ENCODE measurements at places on chromosomes 12 and 14.
A peak's percentile ranks its signal among the peaks of the same experiment; 100 is the strongest.

DNA sequence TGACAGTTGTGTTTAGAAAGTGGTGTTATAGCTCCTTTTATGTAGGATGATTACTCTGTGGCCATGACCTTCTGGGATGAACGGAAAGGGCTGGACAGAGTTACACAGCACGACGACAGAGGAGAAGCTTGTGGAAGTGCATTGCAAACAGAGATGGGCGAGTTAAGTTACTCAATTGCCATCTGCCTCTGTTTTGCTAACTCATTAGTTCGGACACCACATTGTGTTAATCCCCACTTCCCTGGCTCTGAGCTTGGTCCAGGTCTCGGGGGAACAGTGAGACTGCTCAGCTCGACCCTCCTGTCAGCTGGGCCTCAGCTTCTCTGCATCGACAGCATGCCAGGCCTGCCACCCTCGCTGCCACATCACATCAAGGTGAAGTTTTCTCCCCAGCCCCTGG, 408.0 kb downstream of the ZFP36L1 start:
- no peak for DNase-seq

DNA sequence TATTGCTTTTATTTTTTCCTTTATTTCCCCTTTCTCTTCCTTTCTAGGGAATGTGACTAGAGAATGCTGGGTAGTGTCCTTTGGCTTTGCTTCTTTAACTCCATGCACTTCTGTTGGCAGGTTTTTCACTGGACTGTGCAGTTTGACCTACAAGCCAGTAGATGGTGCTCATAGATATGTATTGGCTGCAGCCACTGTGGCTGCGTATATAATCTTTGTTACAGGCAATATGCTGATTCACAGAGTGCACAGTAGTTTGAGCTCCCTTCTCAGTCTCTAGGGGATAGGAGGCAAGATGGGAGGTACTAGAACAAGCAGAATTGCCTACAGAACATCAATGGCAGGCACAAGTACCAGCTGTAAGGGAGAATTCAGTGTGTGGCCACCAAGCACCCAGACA, 503.5 kb downstream of the LRFN5 start:
- DNase-seq: peak; percentile 49

- DNase-seq: no peak
Measured at GRCh38 chr12:88307961-88308360, 165.9 kb downstream of the TMTC3 start.

- no peak for DNase-seq
Measured at GRCh38 chr14:100544506-100545141, 42.6 kb downstream of the BEGAIN start.

- no peak for DNase-seq
Measured at GRCh38 chr12:233615-233968, 19.6 kb upstream of the SLC6A12 start.

DNA sequence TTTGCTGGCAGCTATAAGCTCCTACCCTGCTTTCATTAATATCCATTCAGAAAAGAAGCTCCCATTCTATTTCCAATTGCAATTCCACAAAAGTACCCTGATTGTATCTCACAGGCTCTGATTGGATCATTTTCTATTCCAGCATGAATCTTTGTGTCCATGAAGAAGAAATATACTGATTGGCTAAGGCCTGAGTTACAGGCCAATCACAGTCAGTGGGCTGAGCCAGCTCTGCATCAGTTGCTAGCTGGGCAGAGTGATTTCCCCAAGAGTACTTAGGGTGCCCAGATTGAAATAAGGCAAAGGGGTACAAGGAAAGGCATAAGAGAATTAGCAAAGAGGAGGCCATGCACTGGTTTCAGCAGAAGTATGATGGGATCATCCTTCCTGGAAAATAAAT, 14.4 kb downstream of the ART4 start:
- peak; percentile 36 for DNase-seq

DNA sequence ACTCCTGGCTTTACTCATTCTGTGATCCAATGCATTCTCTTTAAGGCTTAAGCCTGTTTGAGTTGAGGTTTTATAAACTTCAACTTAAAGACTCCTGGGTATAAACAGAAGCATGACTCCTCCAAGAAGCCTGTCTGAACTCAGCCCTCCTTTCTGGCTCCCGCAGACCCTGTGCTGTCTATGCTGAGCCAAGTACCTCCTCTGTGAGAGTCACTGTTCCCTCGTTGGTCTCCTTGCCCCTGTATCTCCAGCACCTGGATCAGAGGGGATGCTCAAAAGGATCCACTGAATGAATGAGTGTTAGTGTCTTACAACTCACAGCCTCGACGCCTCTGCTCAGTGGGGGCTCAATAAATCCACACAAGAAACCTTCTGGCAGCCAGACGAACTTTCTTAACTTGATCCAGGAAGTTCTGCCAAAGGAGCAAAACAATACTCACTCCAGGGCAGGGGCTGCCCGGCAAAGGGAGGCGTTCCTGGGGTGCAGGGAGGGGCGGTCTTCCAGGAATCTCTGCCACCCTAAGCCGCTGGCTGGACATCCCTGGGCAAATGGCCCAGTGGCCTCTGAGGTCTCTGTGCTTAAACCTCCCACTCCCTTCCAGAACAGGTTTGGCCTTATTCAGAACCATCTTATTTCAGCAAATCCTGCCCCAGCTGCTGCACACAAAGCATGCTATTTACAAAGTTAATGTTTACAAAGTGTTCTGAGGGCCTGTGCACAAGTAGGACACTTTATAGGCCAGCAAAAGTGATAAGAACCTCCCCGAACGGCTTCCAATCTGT, 32.9 kb downstream of the MAP1LC3B2 start:
- peak; percentile 24 for DNase-seq

- DNase-seq: no peak
Measured at GRCh38 chr12:12495536-12495935, 67.1 kb downstream of the DUSP16 start.

GRCh38 chr14:61191733-61192132, 89.4 kb downstream of the TMEM30B start:
- no peak for DNase-seq

DNA sequence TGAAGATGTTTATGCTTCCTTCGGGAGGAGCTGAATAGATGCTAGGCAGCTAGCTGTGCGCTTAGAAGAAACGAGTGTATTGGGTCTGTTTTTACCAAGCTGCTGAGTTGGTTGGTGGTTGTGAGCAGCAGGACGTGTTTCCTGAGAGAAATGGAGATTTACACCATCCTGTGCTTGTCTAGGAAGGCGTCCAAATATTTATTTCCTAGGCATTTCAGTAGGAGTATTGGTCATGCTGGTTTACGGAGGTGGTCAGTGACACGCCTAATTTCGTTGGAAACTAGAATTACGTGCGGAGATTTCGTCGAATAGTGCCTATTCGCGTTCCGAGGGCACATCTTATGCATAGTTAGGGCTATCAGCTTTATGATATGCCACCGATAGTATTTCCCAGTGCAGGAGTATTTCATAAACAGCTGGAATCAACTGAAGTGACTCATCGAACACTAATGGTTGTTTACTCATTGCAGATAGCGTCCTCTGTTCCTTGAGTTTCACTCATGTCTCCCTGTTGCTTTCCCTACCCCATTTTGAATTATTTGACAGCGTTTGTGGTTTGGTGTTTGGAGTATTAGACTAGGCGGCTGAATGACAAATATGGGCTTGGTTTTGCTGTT, 780 bp downstream of the TBC1D15 start:
- peak; percentile 53 for DNase-seq

- no peak for DNase-seq
Measured at GRCh38 chr12:118830296-118830695, 151.0 kb upstream of the SRRM4 start.

GRCh38 chr12:98591209-98591608, 2.3 kb upstream of the SLC25A3 start:
- DNase-seq: no peak

- DNase-seq: no peak
Measured at GRCh38 chr14:33480071-33480886, 470.6 kb downstream of the EGLN3 start.

- peak; percentile 11 for DNase-seq
Measured at GRCh38 chr12:92412856-92413255, 267.2 kb upstream of the BTG1 start.

GRCh38 chr14:69346710-69347109, 51.4 kb downstream of the ERH start:
- DNase-seq: peak; percentile 71

GRCh38 chr12:120851444-120851843, 52.7 kb downstream of the SPPL3 start:
- DNase-seq: no peak

DNA sequence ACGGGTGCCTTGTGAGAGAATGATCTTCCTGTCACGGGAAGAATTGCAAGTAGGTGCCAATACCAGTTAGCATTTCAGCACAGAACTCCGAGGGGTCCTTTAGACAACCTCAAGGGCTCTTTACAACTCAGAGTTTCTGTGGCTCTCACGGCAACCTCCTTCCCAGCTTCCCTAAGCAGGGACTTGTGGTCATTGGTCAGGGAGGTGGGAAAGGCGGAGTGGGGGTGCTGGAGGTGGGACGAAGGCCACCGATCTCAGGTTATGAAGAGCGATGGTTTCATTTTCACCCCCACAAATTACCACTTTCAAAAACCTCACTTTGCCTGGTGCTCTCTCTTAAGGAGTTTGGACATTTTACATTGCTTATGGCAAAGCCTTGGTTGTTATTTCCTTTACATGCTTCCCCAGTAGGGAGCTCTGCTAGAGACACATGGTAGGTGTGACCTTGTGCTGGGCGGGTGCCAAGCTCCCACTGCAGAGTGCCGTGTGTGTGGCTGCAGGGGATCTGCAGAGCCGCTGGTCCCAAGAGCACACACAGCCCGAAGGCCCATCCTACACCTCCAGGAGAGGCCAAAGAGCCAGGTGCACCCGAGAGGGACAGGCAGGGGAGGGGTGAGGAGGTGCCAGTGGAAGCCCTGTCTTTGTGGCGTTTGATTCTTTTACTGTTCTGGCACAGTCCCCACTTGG, 21.4 kb downstream of the BCL2L14 start:
- no peak for DNase-seq

DNA sequence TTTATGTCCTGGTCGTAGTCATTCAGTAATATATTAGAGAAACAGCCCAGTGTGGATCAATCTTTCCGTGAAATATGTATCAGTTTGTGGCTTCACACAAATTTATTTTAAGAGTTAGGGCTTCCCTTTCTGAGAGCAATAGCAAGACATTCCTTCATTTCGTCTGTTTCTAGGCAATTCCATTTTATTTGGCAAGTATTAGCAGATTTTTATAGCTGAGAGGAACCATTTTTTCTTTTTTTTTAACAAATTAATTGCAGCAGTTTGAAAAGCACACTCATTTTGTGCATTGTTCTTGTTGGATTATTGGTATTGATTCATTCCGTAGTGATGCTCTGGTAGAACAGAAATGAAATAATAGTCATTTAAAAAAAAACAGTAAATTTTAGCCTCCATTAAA, 132.9 kb downstream of the SRGAP1 start:
- DNase-seq: no peak

- DNase-seq: no peak
Measured at GRCh38 chr14:68362846-68363245, 430.0 kb downstream of the ZFP36L1 start.

- DNase-seq: no peak
Measured at GRCh38 chr12:113396828-113397496, 6.7 kb downstream of the SDS start.

GRCh38 chr12:122860040-122860853, 25.0 kb downstream of the HIP1R start:
- peak; percentile 90 for DNase-seq

DNA sequence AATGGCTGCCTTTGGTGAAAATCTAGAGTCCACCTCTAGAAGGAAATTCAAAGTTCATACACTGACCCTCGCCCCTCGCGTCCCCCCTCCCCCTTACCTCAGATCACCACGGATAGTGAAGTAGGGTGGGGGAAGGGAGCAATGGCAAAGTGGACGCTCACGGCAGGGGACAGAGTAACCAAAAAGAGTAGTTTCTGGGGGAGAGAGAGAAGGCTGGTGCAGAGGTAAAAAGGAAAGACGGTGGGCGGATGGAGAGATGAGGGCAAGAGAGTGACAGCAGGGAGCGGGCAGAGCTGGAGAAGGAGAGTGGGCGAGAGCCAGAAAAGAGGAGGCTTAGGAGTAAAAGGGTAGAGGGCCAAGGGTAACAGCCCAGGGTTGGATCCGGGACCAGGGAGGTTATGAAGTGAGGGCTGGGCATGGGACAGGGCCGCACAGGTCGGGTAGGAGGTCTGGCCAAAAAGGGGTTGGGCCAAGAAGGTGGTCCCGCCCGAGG, 423 bp downstream of the ALDH6A1 start:
- DNase-seq: no peak

- no peak for DNase-seq
Measured at GRCh38 chr12:121114019-121114639, 18.5 kb upstream of the P2RX7 start.

GRCh38 chr14:77139540-77140358, 1.8 kb downstream of the ZDHHC22 start:
- DNase-seq: peak; percentile 71

- peak; percentile 89 for DNase-seq
Measured at GRCh38 chr12:5745251-5745888, 199.7 kb downstream of the ANO2 start.

GRCh38 chr12:58942345-58942744, 22.0 kb upstream of the LRIG3 start:
- DNase-seq: no peak

- DNase-seq: no peak
Measured at GRCh38 chr12:4386801-4387200, 7.3 kb upstream of the FGF23 start.

DNA sequence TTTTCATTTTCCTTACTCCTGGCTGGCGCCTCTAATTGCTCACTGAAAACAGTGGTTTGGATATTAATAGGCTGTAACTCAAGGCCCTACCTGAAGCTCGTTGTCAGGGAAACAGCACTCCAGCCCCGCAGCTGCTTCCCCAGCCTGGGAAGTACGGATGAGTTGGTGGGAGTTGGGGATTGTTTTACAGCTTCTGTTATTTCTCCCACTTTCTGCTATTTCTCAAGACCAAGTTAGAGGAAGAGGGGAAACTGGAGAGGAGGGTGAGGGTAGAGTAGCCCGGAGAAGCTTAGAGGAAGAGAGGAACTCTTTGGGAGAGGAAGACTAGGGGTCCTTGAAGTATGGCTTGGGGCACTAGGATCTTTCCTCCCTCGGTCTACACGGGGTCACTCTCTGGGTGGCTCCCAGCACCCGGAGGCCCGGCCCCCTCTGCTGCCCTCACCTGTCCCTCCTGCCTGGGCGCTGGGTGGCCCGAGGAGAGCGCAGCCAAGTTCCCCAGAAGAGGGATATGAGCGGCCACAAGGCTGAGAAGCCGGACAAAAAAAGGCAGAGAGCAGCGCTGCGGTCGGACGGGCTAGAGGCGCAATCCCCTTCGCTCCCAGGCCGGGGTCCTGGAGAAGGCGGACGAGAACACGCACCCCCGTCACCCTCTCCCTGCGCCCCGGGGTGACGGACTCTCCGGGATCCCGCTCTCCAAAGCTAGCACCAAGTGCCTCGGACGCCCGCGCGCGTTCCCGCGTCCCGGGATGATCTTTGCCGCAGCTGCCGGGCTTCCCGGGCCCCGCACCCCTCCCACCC, 671 bp downstream of the SPTB start:
- peak; percentile 26 for DNase-seq

GRCh38 chr12:31984806-31985591, 25.8 kb downstream of the RESF1 start:
- DNase-seq: no peak

Data from AG20443 (cell line).